ENCODE measurements at places on chromosomes 7 and 10.

- no peak for DNase-seq
Measured at GRCh38 chr10:15369256-15370211, 1.6 kb downstream of the FAM171A1 start.

DNA sequence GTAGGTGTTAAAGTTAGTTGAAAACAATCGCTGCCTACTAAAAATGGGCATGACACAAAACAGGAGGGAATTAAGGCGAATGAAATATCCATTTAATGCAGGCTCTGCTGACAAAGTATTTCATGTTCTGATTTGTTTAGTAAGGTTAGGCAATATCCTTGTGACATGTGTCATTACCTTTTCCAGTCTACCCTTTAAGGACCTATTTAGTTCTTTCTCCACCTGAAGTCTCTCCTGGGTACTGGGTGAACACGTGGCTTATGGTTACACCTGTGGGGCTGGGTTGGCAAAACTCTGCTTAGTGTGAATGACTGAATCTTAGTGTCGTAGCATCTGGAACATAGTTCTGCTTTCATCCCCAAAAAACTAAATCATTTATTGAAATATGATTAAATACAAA lies 313.5 kb downstream of the CCDC3 start:
- no peak for DNase-seq

GRCh38 chr10:59950105-59950504 lies 43.7 kb upstream of the CCDC6 start:
- DNase-seq: no peak

GRCh38 chr7:75604408-75604807 lies 112.3 kb downstream of the SPDYE5 start:
- DNase-seq: no peak

GRCh38 chr10:29141761-29142160 lies 147.1 kb upstream of the LYZL1 start:
- DNase-seq: no peak

GRCh38 chr10:97182288-97182990 lies 3.3 kb downstream of the SLIT1 start:
- no peak for DNase-seq

- DNase-seq: no peak
Measured at GRCh38 chr7:35512716-35513115, 182.2 kb downstream of the HERPUD2 start.

DNA sequence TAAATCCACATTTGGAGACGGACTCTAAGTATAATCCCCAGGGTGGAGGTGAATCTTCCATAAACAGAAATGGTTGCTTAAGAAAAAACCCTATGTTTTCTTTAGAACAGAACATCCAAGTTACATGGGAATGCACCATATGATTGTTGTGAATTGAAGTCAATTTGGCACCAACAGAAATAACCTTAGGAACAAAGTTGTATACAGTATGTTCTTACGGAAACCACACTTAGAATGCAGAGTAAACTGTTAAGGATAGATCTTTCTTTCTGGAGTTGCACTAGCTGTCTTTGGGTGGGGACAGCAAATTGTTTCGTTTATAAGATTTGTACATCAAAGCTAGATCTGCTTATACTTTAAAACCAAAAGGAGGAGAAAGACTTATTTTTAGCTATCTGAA lies 316.4 kb downstream of the PTEN start:
- DNase-seq: no peak

- DNase-seq: no peak
Measured at GRCh38 chr10:4334015-4334414, 492.0 kb upstream of the AKR1E2 start.

GRCh38 chr10:55446441-55447002 lies 645.5 kb upstream of the PCDH15 start:
- no peak for DNase-seq

DNA sequence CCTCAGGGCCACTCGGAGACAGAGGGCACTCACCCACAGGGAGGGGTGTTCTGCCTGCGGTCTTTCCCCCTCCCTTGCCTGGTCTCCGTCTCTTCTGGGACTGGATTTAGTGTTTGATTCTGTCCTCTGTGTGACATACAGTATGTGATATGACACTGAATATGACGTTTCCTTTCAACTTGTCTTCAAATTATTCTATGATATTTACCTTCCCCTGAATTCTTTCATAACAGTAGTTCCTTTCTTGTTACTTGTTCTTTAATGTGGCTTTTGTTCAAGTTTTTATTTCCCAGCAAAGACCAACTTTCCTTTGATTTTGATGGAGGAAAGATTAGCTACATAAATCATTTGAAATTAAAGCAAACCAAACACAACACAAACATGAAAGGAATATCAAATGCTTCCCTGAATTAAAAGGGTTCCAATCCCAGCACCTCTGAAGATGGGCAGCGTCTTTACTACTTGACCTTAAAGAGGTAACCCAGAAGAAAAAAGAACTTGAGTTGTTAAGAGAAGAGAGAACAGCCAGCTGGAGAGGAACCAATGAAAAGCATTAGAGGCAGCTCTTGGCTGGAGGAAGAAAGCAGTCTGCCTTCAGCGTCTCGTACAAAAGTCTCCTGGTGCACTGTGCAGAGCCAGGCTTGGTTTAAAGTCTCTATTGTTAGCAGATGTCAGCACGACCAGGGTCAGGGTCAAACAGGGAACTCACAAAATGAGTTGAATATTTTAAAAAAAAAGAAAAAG lies 18.3 kb upstream of the RHEB start:
- DNase-seq: no peak

DNA sequence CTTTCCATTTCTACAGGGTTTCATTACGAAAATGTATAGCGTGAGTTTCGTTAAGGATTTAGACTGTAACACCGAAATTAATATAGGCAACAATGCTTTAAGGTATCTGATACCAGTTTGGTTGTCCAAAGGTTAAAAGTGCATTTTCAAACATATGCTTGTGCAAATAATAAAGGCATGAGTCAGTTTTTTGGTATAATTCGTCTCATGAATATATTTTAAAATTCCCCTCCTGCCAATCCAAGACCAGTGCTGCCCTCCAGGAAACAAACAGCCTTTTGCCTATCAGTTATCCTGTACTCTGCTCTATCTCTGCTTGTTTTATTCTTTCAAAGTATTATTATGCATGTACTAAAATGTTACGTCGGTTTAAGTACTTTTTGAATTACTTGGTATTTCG lies 2.0 kb downstream of the LCOR start:
- DNase-seq: no peak

- no peak for DNase-seq
Measured at GRCh38 chr7:450741-451140, 68.9 kb downstream of the PDGFA start.

DNA sequence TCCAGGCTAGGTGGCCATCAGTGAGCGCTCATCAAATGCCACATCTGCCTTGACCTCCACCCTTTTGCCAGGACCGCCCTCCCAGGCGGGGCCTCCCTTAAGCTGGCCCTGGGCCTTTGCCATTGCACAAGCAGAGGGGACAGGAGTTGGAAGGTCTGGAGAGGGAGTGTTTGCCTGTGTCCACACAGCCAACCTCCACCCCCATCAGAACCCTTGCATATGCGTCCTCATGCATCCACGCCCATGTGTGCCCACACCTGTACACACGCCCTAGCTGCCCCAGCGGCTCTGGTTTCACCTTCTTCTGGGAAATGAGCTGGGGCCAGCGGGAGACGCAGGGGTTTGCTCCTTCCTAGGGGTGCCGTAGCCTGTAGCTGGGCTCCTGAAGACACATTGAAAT lies 64.0 kb downstream of the NEURL1 start:
- no peak for DNase-seq

GRCh38 chr10:2660276-2660675 lies 407.1 kb upstream of the PFKP start:
- DNase-seq: no peak

- no peak for DNase-seq
Measured at GRCh38 chr10:89476150-89476549, 59.2 kb downstream of the SLC16A12 start.

DNA sequence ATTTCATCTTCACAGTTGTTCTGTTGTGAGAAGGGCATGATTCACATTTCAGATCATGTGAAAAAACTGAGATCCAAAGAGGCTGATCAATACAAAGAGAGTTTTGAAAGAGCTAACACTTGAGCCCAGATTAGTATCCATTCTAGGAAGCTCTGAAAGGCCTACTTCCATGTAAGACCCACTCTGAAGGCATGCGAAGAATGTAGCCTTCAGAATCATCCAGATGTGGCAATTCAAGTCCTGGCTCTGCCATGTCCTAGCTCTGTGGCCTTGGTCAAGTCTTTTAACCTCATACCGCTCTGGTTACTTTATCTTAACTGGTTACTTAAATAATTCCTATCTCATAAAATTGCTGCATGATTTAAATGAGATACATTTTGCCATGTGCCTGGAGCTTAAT lies 111.1 kb downstream of the FZD1 start:
- DNase-seq: no peak

- no peak for DNase-seq
Measured at GRCh38 chr10:29253690-29254029, 35.2 kb upstream of the LYZL1 start.

DNA sequence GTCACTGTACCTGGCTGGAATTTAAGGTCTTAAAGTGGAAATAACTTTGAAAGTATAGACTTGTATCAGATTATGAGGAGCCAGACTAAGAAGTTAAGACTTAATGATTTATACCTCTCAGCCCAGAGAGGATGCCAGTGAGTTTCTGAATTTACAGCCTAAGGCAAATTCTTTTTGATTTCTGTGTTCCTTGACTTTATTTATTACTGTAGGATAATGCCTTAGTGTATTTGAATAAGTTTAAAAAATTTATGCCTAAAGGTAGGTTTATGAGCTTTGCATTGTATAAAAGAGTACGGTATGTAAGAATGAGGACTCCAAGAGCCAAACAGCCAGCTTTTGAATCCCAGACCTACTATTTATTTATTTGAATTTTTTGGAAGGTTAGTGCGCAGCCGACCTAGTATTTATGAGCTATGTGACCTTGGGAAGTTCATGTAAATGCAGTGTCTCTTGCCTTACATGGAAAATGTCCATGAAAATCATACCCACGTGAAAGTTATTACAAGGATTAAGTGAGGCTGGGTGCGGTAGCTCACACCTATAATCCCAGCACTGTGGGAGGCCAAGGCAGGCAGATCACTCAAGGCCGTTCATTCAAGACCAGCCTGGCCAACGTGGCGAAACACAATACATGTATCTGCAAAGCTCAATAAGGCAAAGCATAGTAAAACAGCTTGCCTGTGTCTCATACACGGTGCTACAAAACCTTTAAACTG lies 174.6 kb downstream of the AUTS2 start:
- DNase-seq: no peak

DNA sequence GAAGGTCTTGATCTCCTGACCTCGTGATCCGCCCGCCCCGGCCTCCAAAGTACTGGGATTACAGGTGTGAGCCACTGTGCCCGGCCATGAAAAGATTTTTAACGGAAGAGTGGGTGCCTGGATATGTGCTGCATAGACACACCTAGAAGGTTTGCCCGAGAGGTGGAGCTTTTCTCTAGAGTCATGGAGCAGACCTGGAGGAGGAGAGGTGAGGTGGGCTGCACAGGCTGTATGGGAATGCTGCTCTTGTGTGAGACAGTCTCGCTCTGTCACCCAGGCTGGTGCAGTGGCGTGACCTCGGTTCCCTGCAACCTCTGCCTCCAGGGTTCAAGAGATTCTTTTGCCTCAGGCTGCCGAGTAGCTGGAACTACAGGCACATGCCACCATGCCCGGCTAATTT lies 103.3 kb downstream of the ACTR3B start:
- no peak for DNase-seq

- no peak for DNase-seq
Measured at GRCh38 chr7:101968720-101969466, 151.5 kb downstream of the CUX1 start.

DNA sequence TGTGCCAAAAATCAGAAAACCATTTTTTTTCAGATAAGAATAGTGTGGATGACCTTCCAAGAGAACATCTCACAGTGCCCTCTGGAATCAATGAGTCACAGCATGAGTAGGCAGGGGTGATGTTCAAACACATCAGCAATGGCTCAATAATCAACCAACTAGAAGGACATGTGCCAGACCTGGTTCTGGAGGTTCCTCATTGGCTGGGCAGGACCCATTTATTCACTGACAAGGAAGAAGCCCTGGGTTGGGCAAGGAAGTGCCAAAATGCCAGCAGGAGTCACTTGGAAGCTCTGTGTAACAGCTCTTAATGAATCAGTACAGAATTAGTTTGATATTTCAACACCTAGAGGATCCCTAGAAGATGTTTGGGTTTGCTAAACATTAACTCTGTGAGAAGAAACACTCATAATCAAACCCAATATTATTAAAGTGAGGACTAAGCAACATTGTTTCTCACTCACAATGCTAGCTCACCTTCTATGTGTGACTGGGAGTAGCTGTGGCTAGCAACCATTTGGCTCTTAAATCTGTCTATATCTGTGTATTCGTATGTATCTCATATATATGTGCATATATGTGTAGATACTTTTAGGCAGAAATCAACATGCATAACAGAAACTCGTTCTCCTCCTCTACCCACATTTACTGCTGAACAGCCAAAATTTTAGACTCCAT lies 72.3 kb upstream of the APBB1IP start:
- no peak for DNase-seq

DNA sequence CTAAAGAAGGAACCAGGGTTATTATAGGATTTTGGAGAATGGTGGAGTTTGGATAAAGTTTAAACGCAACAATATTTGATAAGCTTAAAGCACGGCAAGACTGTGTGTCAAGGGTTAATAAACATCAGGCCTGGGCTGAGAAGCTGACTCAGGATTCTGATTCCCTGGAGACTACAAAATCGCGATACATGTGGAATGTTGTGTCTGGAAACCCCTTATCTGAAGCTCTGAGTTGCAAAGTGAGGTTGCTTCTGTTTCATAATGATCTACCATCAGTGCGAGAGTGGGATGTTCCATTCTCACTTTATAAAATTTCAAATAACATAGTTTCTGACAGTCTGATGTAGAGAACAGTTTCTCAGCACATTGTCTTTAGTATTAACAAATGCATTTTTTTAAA lies 7.8 kb downstream of the C1GALT1 start:
- no peak for DNase-seq

DNA sequence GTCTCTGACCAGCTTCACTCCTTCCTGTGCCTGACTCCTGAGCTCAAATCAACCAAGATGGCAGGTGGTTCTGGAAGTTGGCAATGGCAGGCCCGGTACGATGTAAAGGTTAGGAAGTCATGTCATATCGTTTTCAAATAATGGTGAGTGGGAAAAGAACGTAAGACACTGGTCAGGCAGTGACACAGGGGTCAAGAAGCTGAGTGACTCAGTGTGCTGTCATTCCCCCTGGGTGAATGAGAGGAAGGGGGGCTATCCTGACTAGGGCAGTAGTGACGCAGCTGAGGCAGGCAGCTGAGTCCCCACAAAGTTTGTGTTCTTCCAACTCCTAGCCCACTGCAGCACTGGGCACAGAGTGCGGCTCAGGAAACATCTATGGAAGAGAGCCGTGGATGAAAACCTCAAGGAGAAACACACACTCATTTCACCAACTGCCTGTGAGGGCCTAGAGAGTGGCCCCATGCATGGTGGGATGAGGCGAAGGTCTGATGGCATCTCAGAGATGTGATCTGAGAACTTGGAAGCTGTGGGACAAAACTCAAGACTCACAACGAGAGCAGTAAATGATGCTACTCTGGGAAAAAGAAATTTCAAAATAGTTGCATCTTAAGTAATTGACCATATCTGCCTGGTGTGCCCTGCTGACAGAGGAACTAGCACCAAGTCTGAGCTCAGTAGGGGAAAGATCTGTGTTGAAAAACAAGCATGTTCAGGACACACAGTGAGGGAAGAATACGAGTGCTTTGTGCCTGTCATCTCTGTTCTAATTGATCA lies 23.2 kb downstream of the CREB3L2 start:
- no peak for DNase-seq

Measured in GM12892 (cell line).